ENCODE measurements at places on chromosomes 2 and 18.

DNA sequence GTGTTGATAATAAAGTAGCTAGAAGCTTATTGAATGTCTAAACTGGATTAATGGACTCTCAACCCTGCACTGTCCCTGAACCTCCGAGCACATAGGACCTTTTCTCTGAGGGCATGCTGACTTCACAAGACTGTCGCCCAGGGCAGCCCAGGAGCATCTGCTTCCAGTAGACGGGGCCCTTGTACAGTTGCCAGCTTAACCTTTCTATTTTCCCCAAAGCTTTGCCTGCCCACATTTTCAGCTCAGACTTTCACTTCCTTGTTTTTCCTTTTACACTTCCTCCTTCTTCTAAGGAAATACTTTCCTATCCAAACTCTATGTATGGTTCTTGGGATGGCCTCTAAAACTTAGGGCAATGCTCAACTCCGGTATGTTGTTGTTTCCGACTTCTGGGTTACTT is 1.3 kb downstream of the VWA3B start:
- DNase-seq = no peak

- DNase-seq = no peak
Observed at GRCh38 chr2:10300328-10300920, 2.3 kb upstream of the HPCAL1 start.

DNA sequence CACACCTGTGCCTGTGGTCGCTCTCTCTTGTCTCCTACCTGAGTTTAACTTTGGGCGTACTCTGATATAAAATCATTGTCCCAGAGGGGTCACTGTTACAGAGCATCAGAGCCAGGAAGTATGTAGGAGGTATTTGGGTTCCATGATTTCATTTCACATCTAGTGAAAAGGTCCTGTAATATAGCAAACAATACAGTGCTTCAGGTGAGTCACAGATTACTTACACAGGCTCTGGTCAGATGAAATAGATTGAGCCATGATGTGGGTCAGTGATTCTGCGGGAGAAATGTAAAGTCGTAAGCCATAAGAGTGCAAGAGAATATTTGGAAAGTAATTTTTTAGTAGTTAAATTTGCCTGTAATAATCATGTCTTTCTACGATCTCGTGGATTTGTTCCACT is 70.2 kb downstream of the SOCS6 start:
- no peak for DNase-seq

- no peak for DNase-seq
Observed at GRCh38 chr18:3015204-3015592, 2.3 kb upstream of the LPIN2 start.

DNA sequence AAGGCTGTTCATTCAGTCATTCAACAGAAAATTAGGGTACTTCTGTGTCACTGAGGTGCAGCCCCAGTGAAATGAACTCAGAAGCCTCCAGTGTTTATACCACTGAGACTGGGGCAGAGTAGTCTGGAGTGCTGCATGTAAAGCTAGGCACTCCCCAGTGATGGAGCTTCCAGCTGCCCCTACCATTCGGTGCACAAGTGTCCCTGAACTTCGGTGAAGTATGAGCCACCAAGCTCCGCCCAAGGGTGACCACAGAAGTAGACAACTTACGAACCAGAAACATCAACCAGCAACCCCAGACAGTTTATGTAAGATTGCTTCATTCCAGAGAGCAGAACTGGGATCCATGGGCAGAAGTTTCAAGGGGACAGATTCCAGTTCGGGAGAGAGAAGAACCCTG is 70.6 kb upstream of the FOSL2 start:
- no peak for DNase-seq

- no peak for DNase-seq
Observed at GRCh38 chr2:56812432-56812831, 628.6 kb downstream of the CCDC85A start.

Measured in stimulated activated CD8-positive, alpha-beta memory T cell treated with anti-CD3 and anti-CD28 coated beads, Interleukin-7, amount 100 ng/mL, for 24 hours (primary cell).